ENCODE measurements at places on chromosomes 11 and 22.

GRCh38 chr11:66728693-66729385 lies at the start of gene SPTBN2:
SPTBN2 (minus strand) TSS chr11:66729216; CDS start chr11:66721240, 7,976 bp downstream.
- DNase-seq = no peak

GRCh38 chr11:27968461-27968860 lies 139.5 kb downstream of the KIF18A start:
- no peak for DNase-seq

- no peak for DNase-seq
Observed at GRCh38 chr11:2205981-2206690, 34.5 kb upstream of the TH start.

- DNase-seq = peak; percentile 67
Observed at GRCh38 chr11:88231894-88232482, 56.7 kb upstream of the RAB38 start.

DNA sequence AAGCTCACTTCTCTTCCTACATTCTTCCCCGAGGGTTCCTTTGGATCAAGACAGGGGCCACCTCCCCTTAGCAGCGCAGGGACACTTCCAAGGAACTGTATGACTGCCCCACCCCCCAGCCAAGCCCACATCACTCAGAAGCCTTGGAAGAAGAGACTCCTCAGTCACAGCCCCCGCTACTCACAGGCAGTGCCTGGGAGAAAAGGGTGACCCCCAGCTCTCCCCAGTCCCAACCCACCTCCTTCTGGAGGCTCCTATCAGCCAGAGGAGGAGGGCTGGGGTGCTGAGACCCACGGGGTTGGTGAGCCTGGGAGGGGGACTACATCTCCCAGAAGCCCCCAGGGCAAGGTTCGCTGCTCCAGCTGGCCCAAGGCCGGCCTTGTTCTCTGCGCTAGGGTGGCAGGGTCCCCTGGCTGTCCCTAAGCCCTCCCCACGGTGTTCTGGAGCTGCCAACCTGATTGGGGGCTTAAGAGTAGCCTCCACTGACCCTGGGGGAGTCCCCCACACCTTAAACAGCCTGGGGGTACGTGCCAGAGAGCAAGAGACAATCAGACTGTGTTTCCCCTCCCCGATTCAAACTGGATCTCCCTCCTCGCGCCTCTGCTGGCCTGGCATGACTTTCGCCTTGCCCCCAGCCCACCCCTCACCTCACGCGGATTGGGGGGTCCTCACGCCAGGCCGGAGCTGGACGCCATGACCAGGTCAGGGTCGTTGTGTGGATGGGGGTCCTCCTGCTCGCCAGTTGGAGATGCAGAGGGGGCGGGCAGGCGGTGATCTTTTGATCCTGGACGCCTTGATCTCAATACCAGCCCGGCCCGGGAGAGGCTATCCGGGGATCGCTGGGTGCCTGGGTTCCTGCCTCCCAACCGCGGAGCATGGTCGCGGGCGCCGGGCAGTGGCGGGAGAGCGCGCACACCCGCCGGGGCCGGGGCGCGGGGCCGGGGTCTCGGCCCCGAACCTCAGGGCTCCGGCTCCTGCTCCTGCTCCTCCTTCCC lies 838 bp downstream of the BCL9L start:
- DNase-seq = peak; percentile 61

DNA sequence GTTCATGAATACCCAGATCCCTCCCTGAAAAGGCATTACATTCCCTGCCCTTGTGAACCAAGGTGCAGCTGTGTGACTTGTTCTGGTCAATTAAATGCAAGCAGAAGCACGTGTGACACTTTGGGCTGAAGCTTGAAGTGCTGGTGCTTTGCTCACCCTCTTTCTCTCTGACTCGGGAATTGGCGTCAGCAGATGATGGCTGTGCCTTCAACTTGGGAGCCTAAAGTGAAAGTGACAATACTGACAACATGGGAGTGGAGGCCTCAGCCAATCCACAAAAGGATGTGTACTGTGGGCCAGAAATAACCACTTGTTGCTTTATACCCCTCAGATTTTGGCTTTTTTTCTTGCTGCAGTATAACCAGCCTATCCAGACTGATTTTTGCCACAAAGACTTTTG lies 148.3 kb upstream of the THY1 start:
- no peak for DNase-seq

DNA sequence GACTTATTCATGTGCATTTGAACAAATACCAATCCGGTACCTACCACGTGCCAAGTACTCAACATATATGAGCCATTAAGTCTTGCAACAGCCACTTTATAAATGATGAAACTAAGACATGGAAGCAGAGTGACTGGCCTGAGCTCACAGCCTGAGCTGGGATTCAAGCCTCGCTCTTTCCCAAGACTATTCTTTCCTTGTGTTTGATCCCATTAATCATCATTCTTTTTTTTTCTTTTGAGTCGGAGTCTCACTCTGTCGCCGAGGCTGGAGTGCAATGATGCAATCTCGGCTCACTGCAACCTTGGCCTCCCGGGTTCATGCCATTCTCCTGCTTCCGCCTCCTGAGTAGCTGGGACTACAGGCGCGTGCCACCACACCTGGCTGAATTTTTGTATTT lies 119.3 kb downstream of the ABTB2 start:
- no peak for DNase-seq

- no peak for DNase-seq
Observed at GRCh38 chr11:85626496-85626895, 648 bp downstream of the DLG2 start.

GRCh38 chr11:92625894-92626293 lies 343.6 kb upstream of the MTNR1B start:
- no peak for DNase-seq

DNA sequence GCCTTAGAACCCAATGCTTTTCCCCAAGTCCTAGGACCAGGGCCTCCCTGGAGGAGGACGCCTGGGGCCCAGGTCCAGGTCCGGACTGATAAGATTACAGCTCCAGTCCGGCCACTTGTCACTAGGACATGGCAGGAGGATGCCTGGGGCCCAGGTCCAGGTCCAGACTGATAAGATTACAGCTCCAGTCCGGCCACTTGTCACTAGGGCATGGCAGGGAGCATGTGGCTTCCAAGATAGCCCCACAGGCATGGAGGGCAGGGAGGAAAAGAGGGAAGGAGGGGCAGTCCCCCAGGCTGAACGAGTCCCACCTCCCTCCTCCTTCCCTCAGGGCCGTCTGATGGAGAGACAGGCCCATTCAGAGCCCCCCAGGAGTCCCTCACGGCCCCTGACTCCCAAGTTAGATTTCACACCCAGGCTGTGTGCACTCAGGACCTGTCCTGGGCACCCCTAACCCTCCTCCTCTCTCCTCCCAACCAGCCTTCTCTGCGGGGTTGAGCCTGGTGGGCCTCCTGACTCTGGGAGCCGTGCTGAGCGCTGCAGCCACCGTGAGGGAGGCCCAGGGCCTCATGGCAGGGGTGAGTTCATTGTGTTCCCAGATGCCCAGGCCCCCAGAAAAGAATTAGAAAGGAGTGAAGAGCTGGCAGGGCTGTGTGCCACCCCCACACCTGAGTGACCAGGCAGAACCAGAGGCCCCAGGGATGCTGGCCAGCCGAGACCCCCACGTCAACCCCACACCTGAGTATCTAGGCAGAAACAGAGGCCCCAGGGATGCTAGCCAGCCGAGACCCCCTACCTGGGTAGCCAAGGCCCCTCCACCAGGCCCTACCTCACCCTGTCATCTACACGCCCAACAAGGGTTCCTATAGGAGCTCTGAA lies 2.1 kb downstream of the TSPAN32 start:
- no peak for DNase-seq

DNA sequence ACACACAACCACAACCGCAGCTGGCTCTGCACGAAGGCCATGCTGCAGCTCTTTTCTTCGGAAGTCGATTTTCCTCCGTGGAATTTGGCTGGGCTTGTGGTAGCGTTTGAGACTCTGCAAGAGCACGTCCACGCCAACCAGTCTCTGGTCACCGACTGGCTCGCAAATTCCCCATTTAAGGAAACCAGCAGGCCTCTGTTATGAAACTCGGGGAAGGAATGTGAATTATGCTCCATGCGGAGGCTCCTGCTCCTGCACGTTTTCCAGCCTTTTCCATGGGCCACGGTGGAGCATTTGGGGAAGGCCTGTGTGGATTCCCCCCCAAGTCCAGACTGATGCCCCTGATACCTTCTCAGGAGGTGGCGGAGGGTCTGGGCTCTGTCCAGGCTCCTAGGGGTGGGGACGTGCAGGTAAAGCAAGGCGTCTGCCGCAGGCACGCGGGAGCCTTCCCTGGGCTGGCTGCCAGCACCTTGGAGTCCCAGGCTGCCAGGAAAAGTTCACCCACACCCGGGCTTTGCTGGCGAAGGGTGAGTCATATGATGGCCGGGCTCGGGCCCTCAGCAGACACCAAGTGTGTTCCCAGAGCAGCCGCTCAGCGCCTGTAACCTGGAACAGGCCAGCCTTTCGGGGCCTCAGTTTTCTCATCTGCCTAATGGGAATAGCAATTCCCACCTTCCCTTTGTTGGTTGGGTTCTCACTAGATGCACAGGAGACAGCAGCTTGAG lies 41.9 kb downstream of the LRP5 start:
- DNase-seq = no peak

GRCh38 chr22:29716814-29717545 lies 2.8 kb upstream of the CABP7 start:
- peak; percentile 64 for DNase-seq

- no peak for DNase-seq
Observed at GRCh38 chr11:75526192-75526541, 426 bp upstream of the GDPD5 start.

DNA sequence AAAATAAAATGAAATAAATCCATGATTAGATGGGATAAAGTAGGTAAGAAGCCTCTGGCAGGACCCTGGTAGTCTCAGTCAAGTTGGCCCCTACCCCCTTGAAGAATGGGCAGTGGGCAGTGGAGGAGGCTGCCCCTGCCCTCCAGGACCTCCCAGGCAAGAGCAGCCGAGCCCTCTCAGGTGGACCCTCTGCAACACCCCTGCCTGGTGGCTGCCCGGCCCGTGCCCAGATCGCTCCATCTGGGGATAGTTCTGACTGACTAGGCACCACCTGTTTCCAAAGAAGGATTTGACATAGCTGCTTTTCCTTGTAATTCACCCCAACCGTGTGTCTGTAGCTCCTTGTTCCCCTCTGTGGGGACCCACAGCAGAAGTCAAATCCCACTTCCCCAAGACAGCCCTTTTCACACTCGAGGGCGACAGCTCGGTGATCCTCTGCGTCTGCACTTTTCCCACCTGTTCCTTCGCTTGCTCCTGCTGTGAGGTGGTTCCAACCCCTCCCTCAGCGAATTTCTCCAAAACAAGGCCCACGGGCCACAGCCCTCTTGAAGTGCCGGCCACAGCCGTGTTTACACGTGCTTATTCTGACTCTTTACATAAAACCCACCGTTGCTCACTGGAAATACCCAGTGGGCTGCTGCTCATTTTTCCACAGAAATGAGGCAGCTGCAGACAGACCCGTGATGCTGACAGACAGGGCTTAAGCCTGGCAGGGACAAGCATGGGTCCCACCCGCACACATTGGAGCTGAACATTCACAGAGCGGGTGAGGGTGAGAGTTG lies 5.5 kb upstream of the TMPRSS13 start:
- DNase-seq = no peak

DNA sequence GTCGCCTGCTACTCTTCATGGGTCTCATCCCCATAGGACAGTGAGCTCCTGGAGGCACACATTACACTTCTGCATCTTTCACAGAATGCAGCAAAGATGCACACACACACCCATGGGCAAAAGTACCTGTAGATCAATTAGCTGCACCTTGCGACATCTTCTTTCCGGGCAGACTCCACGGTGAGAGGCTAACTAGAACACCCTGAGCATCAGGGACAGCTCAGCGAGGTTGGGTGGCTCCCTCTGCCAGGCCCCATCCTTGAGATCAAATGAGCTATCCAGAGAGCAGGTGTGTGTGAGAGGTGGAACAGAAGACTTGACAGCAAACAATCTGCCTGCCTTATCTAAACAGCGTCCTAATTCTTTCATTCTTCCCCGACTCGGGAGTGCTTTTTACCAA lies 96.1 kb upstream of the BID start:
- DNase-seq = no peak

DNA sequence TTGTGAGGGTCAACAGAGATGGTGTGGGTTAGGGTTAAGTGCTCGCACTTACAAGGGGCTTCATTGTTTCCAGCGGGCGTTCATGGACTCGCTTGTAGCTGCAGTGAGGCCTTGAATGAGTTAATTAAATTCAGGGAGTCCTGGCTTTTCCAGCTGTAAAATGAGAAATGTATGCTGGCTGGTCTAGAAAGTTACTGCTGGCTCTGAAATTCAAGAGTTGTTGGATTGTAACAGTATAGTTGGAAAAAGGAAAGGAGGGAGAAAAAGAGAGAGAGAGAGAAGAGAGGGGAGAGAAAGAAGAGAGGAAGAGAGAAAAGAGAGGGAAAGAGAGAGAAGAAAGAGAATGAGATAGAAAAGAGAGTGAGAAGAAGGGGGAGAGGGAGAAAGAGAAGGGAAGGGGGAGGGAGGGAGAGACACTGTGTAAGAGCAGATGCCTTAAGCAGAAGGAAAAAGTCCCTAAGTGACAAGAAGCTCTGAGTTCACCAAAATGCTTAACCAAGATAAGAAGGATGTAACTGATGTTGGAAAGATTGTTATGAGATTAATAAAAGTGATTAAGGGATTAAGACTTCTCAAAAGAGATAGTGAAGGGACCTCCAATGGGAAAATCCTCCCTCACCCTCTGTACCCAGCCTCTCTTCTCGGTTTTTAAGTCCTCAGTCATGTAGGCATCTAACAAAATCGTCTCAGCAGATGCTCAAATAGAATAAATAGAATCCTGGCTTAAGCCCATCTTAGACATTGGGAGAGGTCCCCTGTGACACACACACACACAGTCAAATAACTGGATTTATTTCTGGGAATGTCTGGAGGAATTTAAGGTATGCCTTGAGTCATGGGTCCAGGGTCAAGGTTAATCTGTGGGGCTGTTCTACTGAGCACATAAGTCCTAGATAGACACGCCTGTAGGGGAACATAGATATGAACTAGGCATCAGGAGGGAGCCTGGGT lies 477.9 kb downstream of the MIAT start:
- DNase-seq = no peak

GRCh38 chr11:113974741-113975470 lies at the start of gene HTR3A:
HTR3A (plus strand) TSS chr11:113975108; CDS start chr11:113975326, 218 bp downstream.
- DNase-seq = no peak

- DNase-seq = no peak
Observed at GRCh38 chr11:95465887-95466286, 234.9 kb upstream of the SESN3 start.

GRCh38 chr11:62054484-62055121 lies 69.2 kb upstream of the INCENP start:
- peak; percentile 81 for DNase-seq

DNA sequence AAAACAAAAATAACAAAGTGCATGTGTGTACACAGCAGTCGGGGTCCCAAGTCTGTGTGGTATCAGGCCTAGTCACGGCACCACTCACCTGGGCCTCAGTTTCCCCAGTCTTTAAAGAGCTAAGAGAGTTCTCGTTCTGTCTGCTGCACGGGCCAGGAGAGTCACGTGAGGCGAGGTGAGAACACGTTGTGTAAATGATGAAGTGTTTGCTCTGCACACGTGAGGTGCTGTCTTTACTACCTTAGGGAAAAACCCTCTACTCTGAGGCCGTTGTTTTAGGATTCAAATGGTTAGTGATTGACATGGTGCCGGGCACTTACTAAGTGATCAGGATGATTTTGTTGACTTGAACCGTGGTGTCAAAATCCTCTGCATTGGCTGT lies 86.5 kb upstream of the PPARA start:
- DNase-seq = no peak
